ENCODE measurements at places on chromosomes 4 and X. TPM values are rescaled to one million over a fixed set of nuclear protein-coding genes. Genes with fewer than 3 reads are reported as not detected.

SFRP2 gene
- total RNA-seq = 505 TPM

CYTL1 gene
- total RNA-seq = 7.1 TPM

H2AZ1 gene
- 684 TPM for total RNA-seq

NR3C2 gene
- total RNA-seq = 2.8 TPM

TCEAL5 gene
- total RNA-seq = 5.3 TPM

MGAT4D gene
- not detected for total RNA-seq

RTL9 gene
- total RNA-seq = 0.07 TPM

ETDB gene
- not detected for total RNA-seq

POLN gene
- total RNA-seq = 3.5 TPM

ZDHHC15 gene
- total RNA-seq = 1.5 TPM

IQCM gene
- total RNA-seq = not detected

- H3K4me1 ChIP-seq = peaks cover 26% of the 10 kb centered on the region
- no peak overlapping the region for H3K4me3 ChIP-seq
- no peaks in the 10 kb centered on the region for H3K27me3 ChIP-seq
- peak; percentile 65 for DNase-seq
- no peak overlapping the region for H3K27ac ChIP-seq
Measured at GRCh38 chr4:68498413-68499007, 51.2 kb downstream of the TMPRSS11E start.

GRCh38 chr4:4818415-4819212 is 40.9 kb upstream of the MSX1 start:
- no peak overlapping the region for H3K4me3 ChIP-seq
- H3K36me3 ChIP-seq = peaks cover 13% of the 10 kb centered on the region
- H3K27me3 ChIP-seq = peaks cover 56% of the 10 kb centered on the region

- no peak for DNase-seq
- no peak overlapping the region for H3K4me3 ChIP-seq
- H3K4me1 ChIP-seq = peaks cover 4% of the 10 kb centered on the region
- H3K36me3 ChIP-seq = no peaks in the 10 kb centered on the region
Measured at GRCh38 chr4:47195706-47196105, 164.3 kb downstream of the GABRB1 start.

- peaks cover 3% of the 10 kb centered on the region for H3K27me3 ChIP-seq
- H3K27ac ChIP-seq = no peak overlapping the region
- H3K4me3 ChIP-seq = no peak overlapping the region
- H3K4me1 ChIP-seq = peaks cover 11% of the 10 kb centered on the region
- no peaks in the 10 kb centered on the region for H3K36me3 ChIP-seq
Measured at GRCh38 chr4:40378619-40379018, 43.5 kb downstream of the CHRNA9 start.

DNA sequence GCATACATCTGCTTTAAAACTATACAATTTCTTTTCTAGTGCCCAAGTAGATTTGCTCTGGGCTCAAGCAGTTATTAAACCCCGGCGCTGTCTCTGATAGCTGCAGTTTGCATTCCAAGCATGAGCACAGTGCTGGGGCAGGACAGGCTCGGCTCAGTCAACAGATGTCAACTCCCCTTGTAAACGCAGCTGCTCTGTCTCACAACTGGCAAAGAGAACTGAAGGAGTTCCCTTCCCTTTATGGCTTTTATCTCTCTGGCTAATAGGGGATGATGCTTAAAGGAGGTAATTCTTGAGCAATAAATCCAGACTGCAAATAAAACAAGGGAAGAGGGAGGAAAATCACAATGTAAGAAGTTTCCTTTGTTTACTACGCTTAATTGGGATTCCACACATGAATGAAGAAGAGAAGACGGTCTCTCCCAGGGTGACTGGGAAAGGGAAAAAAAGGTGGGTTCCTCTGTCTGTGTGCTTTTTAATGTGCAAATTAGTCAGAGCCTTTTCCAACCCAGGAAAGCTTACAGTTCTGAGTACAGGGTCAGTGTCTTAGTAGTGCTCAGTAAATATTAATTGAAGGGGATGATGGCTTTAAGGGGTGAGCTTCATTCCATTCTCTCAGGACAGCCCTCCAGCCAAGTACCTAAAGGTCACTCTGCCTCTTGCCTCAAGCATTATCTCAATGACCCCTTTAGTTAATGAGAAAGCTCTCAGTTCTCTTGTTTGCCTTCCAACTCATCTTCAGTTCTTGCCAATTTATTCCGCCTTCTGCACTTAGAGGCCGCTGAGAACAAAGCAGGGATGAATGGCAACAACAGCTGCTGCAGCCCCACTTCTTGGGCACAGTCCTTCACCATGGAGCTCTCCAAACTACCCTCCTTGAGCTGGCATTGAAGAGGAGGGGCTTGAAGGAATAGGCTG is 155.7 kb upstream of the JADE1 start:
- H3K4me1 ChIP-seq = peaks cover 32% of the 10 kb centered on the region
- no peak overlapping the region for H3K4me3 ChIP-seq
- peak overlapping the region; percentile 71 for H3K27ac ChIP-seq
- DNase-seq = no peak
- H3K36me3 ChIP-seq = peaks cover 13% of the 10 kb centered on the region
- H3K27me3 ChIP-seq = no peaks in the 10 kb centered on the region

DNA sequence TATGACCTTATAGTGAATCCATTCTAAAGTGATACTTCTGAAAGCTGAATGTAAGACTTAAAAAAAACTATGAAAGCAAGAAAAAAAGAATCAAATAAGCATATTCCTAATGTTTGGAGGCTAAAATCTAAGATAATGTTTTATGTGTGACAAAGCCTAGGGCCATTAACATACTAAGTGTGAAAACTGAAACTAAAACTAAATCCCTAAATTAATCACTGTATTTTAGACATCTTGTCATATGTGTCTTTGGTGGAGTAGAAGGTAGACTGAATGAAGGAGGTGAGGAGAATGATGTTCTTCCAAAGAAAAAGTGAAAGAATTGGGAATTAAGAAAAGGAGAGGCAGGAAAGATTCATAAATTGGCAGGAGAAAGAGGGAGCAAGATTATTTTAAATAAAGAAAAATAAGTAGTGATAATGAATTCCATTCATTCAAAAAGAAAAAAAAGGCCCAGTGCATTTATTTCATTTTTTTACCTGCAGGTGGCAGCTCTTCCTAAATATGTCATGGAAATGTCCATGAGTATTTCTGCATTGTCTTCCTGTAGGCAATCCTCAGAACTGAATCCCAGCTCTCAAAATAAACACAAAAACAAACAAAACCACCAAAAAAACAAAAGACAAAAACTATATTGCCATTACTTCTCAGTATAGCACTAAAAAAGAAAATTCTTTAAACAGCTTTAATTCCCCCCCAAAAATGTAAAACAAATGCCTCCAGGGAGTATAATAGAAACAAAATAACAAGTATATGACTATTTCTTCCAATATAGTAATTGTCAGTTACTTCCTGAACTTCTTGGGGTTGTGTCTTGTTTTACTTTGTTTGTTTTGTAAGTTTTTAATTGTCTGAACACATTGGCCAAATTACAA is 17.0 kb upstream of the AP1AR start:
- no peak for DNase-seq
- H3K4me1 ChIP-seq = no peaks in the 10 kb centered on the region
- no peak overlapping the region for H3K27ac ChIP-seq
- peaks cover 5% of the 10 kb centered on the region for H3K36me3 ChIP-seq

- no peak overlapping the region for H3K4me3 ChIP-seq
- no peaks in the 10 kb centered on the region for H3K4me1 ChIP-seq
- no peak overlapping the region for H3K27ac ChIP-seq
- no peaks in the 10 kb centered on the region for H3K27me3 ChIP-seq
- no peak for DNase-seq
- H3K36me3 ChIP-seq = peaks cover 5% of the 10 kb centered on the region
Measured at GRCh38 chr4:74840936-74841509, 46.7 kb upstream of the BTC start.

DNA sequence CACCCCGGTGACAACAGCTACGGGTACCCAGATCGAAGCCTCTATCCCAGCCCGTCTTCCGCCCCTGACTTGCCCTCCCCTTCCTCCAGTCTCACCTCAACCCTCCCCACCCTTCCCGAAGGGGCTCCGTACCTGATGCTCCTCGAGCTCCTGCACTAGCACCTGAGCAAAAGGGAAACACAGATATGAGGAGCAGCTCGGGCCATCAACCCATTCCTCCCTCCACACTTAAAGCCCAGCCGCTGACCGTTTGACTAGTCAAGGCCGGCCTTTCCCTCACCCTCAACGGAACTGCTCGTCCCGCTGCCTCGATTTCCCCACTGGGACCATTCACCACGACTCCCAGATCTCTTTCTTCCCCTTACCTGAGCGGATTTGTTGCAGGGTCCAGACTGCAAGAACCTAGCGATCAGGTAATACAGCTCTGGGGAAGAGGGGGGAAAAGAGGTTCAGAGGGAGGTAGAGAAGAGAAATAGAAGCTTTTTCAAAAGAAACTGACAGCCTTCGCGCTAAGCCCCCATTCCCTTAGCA is 731 bp downstream of the BRWD3 start:
- H3K4me3 ChIP-seq = peak overlapping the region; percentile 84
- H3K4me1 ChIP-seq = peaks cover 18% of the 10 kb centered on the region
- no peak overlapping the region for H3K27ac ChIP-seq
- DNase-seq = peak; percentile 12
- H3K27me3 ChIP-seq = no peaks in the 10 kb centered on the region

GRCh38 chr4:2689114-2689513 is 67.0 kb downstream of the TNIP2 start:
- no peaks in the 10 kb centered on the region for H3K4me1 ChIP-seq
- no peak overlapping the region for H3K27ac ChIP-seq
- no peak overlapping the region for H3K4me3 ChIP-seq
- no peak for DNase-seq
- peaks cover 55% of the 10 kb centered on the region for H3K36me3 ChIP-seq

GRCh38 chr4:182248295-182248694 is 5.1 kb downstream of the TENM3 start:
- H3K4me3 ChIP-seq = no peak overlapping the region
- H3K4me1 ChIP-seq = peaks cover 54% of the 10 kb centered on the region
- no peak overlapping the region for H3K27ac ChIP-seq
- no peak for DNase-seq

DNA sequence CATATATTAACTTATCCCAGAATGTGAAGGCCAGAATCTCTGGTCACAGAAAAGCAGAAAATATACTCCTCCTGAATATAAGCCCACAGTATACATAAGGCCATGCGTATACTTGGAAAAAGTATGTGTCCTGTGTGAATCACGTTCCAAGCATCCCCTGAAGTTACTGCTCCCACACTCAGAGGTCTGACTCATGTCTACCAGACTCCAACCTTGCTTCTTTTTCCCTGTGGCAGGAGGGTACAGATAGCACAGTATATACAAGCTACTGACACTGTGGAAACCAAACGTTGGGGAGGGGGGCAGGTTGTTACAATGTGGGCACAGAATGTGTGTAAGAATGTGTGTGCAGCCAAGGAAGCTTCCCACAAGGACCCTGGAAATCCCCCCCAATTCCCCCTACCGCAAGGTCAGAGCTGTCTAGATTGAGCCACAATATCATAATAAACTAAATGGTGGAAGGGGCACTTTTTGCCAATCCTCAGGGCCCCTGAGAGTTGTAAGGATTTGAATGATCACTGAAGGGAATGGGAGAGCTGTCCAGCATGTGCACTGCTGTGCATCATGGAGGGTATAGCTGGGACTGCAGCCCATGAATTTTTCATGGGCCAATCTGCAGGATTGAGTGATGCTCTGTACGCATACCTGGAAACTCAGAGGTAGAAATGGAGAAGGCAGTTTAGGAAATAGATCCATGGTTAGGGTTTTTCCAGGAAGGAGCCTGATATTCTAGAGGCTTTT is 7.4 kb upstream of the RELL1 start:
- peaks cover 22% of the 10 kb centered on the region for H3K4me1 ChIP-seq
- peaks cover 3% of the 10 kb centered on the region for H3K36me3 ChIP-seq
- no peak overlapping the region for H3K4me3 ChIP-seq
- H3K27ac ChIP-seq = no peak overlapping the region
- peaks cover 3% of the 10 kb centered on the region for H3K27me3 ChIP-seq

DNA sequence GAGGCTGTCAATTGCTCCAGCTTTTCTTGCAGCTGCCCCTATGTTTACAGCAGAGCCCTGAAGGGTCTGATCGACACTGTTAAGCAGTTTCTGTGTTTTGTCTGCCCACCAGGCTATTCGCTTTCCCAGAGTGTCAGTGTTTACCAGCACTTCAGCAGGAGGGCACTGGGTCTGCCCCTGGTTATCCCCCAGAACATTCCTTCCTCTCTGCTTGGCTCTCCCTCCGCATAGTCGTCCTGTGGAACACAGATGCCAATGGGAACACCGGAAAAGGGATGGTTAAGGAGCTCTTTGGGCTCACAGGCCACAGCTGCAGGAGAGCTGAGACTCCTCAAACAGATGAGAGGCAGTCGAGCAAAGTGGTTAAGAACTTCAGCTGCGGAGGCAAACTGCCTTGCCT is 71.3 kb upstream of the FBXW7 start:
- peak overlapping the region; percentile 28 for H3K27ac ChIP-seq
- H3K27me3 ChIP-seq = no peaks in the 10 kb centered on the region
- peaks cover 8% of the 10 kb centered on the region for H3K36me3 ChIP-seq
- peaks cover 53% of the 10 kb centered on the region for H3K4me1 ChIP-seq
- DNase-seq = no peak

DNA sequence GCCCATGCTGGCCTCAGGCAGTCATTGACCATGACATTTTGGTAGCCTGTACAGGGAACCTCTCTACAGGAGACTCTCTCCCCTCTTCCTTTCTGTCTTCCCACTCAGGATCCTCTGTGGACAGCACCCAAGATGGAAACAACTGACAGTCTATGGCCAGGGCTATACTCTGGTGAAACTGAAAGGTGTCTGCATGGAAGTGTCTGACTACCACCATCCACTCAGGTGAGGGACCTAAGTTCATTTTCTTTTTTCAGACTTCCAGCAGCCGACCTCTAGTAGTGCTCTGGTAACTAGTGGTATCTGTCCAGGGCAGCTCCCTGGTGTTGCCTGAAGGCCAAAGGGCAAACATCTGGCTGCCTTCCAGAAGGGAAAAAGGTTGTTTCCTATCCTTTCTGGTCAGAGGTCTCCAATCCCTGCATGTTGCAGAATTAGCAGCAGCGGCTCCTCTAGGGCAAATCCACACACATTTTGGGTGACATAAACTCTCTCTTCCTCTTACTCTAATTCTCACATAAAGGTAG is 804.5 kb downstream of the C4orf33 start:
- H3K27ac ChIP-seq = no peak overlapping the region
- peaks cover 2% of the 10 kb centered on the region for H3K4me1 ChIP-seq
- DNase-seq = no peak
- H3K36me3 ChIP-seq = peaks cover 24% of the 10 kb centered on the region
- no peak overlapping the region for H3K4me3 ChIP-seq

DNA sequence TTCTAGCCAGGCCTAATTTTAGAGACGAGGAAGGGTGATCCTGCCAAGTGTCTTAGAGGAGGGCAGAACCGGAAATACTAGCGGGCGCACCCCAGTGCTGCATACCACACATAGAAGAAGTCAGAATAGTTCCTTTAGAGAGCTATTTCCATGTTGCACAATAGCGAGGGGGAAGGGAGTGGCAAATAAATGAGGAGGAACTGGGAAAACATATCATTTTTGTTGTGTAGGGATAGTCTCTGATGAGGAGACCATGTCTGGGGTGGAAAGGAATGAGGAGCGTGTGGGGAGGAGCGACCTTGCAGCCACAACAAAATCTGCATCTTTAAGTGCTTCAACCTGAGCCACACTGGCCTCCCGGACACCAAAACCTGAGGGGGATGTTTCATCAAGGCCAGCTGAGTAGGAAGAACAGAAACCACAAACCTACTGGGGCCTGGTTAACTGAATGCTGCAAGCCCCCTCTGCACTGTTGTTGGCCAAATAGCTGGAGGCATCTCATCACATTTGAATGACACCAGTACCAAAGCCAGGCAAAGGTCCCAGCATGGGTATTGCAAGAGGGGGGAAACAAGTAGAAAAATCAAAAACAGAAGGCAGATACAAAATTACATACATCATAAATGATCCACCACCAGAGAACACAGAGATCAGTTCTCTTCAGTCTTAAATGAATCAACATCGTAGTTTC is 26.7 kb upstream of the C1QTNF7 start:
- H3K4me3 ChIP-seq = no peak overlapping the region
- H3K27ac ChIP-seq = peak overlapping the region; percentile 11
- no peaks in the 10 kb centered on the region for H3K27me3 ChIP-seq

Data from WTC11 (cell line).